SK-N-DZ (cell line): ENCODE measurements at places on chromosomes 1 and 21.

DNA sequence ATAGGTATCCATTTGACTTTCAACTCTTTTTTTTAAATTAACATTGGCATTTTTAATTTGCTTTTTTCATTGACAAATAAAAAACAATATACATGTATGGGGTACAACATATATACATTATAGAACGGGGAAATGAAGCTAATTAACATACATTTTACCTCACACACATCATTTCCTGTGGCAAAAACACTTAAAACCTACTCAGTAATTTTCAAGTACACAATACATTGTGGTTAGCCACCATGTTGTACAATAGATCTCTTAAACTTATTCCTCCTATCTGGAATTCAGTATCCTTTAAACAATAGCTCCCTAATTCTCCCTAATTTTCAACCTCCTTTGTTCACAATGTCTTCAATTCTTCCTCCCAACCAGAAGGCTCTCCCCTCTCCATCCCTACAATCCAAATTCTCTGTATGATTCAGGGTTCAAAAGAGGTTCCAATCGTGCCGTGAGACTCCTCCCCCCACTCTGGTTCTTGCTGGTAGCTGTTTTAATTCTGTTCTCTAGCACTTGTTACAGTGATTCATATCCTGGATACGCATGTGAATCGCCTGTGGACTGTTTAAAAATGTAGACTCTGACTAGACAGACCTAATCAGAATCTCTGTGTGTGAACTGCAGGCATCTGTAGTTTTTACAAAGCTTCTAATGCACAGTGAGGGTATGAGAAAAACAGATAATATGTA, 87.6 kb upstream of the DUSP10 start:
- DNase-seq, result no peak

DNA sequence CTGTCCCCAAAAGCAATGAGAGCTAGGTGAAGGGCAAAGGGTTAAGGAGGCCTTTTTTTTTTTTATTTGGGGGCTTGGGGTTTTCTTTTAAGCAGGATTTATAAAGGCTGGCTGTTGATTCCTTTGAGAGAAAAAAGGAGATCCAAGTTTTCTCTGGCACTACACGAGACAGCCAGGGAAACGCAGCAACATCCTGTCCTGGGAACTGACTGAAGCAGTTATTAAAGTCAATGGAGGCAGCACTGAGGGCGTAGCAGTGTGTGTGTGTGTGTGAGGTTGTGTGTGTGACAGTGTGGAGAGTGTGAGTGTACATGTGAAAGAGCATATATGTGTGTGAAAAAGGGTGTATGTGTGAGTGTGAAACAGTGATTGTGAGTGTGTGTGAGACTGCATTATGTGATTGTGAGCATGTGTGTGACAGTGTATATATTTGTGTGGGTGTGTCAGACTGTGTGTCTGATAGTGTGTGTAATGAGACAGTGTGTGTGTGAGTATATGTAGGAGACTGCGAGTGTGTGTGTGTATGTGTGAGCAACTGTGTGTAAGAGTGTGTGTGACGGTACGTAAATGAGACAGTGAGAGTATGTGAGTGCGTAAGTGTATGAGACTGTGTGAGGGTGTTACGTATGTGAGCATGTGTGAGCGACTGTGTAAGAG, 65.9 kb upstream of the TIAM1 start:
- DNase-seq, result no peak

- no peak for DNase-seq
Measured at GRCh38 chr1:84166797-84167196, 22.7 kb downstream of the PRKACB start.

- DNase-seq, result no peak
Measured at GRCh38 chr1:244361764-244362473, 89.8 kb downstream of the ADSS2 start.

DNA sequence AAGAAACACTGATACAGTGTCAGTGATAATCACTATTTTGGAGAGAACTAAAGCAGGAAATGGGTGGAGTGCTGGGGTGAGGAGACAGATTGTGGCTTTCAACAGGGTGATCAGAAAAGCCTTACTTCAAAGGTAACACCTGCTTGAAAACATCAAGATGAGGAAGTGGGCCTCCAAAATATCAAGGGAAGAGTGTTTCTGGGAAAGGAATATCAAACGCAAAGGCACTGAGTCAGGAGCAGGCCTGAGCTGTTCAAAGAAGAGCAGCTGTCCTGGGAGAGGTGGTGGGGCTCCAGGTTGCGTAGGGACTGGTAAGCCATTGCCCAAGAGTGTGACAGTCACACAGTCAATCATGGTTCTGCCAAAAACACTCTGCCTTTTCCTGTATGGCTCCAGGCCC, 47.1 kb upstream of the ATP1A1 start:
- no peak for DNase-seq

DNA sequence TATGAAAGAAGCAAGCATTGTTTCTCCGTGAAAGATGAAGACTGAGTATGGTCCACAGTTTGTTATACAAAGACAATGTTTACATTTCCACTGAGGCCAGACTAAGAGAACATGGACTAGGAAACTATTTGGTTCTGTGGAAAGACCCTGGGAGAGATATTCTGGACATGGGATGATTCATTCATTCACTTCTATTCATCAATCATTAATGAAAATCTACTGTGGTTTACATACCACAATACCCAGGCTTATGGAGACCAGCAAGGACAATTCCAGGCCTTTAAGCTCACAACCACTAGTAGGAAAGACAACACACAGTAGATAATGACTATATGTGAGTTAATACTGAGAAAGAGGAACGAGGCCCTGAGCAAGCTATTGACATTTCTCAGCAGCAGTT, 125.4 kb downstream of the TBX15 start:
- no peak for DNase-seq

DNA sequence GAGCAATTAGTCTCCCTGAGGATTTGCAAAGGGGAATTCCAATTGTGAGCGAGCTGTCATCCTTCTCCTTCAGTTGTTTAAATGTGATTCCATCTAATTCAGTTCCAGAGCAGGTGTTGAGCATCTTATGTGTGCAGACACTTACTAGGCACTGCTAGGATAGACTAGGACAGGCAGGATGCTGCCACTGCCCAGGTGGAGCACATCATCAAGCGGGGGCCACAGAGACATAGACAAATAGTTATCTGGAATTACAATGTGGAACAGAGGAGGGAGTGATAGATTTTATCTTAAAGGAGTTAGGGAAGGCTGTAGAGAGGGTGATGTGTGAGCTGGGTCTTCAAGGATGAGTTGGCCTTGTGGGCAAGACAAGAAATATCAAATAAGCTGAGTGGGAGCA, 55.9 kb downstream of the CDC7 start:
- peak; percentile 9 for DNase-seq

DNA sequence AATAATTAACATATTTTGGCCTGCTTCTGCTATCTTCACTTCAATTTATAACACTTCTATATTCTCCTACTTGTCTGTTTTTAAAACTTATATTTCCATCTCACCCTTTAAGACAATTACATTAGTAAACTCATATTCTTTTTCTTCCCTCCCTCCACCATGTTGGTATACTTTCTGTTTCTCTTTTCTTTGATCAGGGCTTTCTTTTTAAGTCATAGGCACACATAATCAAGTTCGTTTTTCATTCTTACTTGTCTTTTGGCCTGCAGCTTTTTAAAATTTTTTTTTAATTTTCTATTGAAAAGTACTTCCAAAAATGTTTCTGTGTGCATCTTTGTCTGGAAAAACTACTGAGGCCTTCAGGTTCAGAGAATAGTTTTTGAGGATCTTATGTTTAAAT, 2.3 kb downstream of the PYHIN1 start:
- DNase-seq, result no peak

- DNase-seq, result no peak
Measured at GRCh38 chr1:5494518-5494917, 497.7 kb downstream of the NPHP4 start.

- no peak for DNase-seq
Measured at GRCh38 chr1:91609551-91609950, 108.9 kb downstream of the CDC7 start.
